ENCODE measurements at places on chromosomes 12 and 14.

GRCh38 chr12:76674669-76675315 lies 89.1 kb upstream of the ZDHHC17 start:
- no peak for DNase-seq

DNA sequence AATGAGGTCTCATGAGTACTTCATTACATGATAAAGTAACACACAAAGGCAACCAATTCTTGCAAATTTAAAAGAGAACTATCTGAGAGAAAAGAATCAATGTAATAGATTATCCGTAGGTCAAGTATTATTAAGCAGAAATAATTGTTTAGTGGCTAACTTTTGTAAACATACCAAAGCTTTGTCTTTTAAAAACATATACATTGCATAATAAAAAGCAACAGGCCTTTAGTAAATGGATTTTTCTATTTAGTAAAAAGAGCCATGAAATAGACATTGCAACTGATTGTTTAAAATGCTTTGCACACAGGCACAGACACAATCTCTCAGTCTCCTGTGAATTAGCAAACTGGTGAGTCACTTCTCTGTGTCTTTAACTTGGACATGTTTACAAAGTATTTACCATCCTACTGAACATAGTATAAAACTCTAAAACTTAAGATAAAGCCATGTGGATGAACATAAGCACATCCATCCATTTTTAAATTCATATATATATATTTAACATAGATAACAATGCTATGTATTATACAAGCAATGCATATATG lies 518.7 kb upstream of the MGAT4C start:
- no peak for DNase-seq

GRCh38 chr12:124392271-124392666 lies 97.4 kb downstream of the RFLNA start:
- DNase-seq, result no peak

DNA sequence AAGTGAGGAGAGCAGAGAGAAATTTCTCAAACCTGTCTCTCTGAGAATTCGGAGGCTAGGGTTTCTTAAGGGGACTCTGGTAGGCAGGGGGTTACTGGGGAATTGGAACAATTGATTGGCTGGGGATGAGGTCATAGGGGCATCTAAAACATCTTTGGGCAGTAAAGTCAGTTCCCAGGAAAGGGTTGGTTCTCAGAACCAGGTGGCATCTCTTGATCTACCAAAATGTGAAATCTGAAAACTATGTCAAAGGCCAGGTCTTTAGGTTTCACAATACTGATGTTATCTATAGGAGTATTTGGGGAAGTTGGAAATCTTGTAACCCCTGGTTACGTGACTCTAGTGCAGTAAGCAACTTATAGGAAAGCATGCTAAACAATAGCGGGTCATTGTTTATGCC lies 6.9 kb downstream of the C12orf75 start:
- DNase-seq, result no peak

DNA sequence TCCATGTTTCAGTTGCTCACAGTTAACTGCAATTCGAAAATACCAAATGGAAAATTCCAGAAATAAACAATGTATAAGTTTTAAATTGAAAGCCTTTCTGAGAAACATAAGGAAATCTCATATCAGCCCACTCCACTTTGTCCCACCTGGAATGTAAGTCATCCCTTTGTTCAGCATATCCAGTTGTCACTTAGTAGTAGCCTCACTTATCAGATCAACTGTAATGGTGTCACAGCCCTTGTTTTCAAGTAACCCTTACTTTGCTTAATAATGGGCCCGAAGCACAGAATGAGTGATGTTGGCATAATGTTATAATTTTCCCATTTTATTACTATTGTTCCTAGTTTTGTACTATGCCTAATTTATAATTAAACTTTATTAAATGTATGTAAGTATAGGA lies 646.8 kb downstream of the C12orf50 start:
- DNase-seq, result no peak

GRCh38 chr14:74843653-74844052 lies 32.3 kb downstream of the PROX2 start:
- DNase-seq, result no peak

DNA sequence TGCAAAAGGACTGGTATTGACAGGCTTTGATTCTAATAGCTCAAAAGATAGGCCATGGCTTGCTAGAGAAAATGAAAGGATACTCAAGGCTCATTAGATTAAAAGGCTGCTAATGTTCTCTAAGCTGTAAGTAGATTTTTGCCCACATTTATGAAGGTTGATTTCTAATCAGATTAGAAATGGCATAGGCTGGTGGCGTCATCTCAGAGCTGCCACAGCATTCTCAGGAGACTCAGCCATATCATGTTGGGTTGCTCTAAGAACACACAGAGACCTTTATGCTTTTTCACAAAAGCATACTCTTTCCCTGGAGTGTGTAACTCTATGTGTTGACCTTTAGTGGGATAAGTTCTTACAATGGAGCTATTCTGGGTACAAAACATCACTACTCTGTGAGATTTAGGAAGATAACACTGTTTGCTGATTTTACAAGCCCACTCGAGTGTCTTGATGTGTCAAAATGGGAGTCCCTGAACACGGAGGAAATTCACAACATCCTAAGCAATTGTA lies 576.0 kb downstream of the NRXN3 start:
- DNase-seq, result no peak

Measured in activated T-cell treated with anti-CD3 and anti-CD28 coated beads for 24 hours (primary cell).